Esophagus muscularis mucosa (tissue), 4 donors: ENCODE measurements at places on chromosomes 5 and 9. TPM values are rescaled to one million over a fixed set of nuclear protein-coding genes. Genes with fewer than 3 reads are reported as not detected.

Gene ARSI
- 10.1 TPM for total RNA-seq

- no peak for DNase-seq
Measured at GRCh38 chr5:102932781-102933180, 177.7 kb downstream of the PAM start.

- DNase-seq: no peak
Measured at GRCh38 chr9:113274474-113275156, 757 bp downstream of the CDC26 start.

- no peak for DNase-seq
Measured at GRCh38 chr9:26262421-26263107, 584.3 kb upstream of the TUSC1 start.
